Right lung (tissue), 10 donors: ENCODE measurements at places on chromosomes 2 and 18. TPM values are rescaled to one million over a fixed set of nuclear protein-coding genes. Genes with fewer than 3 reads are reported as not detected.

GRCh38 chr2:19158211-19158610 lies 200.2 kb downstream of the OSR1 start:
- no peak for DNase-seq

GRCh38 chr2:68482296-68482820 lies 15.0 kb downstream of the APLF start:
- DNase-seq = no peak

DNA sequence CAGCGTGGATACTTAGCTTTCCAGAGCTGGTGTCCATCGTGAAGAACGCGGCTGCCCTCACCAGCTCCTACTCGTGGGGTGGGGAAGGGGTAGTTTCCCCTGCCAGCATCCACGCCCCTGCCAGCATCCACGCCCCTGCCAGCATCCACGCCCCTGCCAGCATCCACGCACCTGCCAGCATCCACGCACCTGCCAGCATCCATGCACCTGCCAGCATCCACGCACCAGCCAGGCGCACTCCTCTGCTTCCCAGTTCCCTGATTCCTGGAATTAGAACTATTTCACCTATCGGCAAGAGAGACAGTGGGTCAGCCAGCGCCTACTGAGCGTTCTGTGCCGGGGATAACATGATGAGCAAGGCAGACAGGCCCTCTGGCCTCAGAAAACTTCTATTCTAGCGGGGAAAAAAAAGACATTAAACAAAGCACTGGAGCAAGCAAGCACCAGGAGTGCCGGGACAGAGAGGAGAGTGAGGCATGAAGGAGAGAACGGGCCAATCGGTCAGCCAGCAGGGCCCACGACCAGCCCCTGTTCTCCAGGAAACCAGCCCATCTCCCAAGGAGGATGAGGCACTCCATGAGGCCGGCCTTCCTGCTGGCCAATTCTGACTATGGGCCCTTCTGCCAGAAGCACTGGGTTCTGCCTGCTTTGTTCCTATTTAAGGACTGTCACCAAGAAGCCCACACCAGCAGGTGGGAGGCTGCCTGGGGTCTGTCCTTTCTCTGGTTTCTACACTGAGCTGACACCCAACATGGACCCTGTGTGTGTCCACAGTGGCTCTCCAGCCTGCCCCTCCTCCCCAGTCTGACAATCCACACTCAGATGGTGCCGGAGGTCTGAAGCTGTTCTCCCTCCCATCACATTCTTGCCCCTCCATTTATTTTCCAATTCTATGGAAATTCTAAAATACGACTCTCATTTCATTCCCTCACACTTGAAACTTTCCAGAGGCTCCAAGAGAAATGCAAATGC lies 78.4 kb upstream of the SALL3 start:
- DNase-seq = no peak

- no peak for DNase-seq
These were observed 35.5 kb upstream of the ALMS1 start for GRCh38 chr2:73350035-73350691.

DNA sequence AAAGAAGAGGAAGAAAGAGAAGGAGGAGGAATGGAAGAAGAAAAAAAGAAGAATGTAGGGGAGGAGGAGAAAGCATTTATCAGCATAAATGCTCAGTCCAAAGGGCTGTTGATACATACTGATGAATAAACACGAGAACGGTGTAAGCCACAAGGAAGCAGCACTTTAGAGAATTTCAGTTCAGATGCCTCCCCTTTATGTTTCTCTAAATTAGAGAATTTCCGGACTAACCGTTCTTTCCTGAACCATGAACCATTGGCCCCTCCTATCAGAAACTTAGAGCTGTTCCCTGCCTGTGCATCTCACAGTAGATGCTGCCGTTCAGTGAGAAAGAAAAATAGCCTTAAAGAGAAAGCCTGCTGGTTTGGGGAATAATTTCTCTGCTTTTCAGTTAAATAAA lies 49.2 kb upstream of the TUBA3D start:
- DNase-seq = no peak

GRCh38 chr2:231810905-231811304 lies 24.7 kb downstream of the COPS7B start:
- DNase-seq = no peak

The DNAJC5G gene
- polyA plus RNA-seq = not detected

DNA sequence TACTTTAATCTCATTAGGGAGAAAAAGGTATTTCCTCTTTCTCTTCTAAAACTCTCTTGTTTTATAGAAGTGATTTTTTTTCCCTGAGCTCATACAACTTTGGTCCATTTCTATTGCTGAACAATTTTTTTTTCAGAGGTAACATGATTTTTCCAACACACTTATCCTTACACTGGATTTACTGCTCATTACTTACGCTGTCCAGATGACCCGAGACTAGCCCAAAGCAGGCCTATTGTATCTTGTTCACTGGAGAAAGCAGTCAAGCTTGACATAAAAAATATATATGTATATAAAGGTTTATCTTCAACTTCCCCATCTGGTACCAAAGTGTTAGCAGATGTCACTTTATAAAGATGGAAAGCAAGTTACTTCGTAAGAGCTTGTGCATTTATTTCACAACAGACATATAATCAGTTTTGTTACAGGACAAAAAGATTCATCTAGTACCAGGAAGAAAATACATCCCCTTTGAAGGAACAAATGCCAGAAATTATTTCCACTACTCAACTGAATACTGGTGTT lies 70.4 kb upstream of the KIDINS220 start:
- no peak for DNase-seq

- no peak for DNase-seq
These were observed 26.0 kb downstream of the GALNT5 start for GRCh38 chr2:157283468-157283867.

DNA sequence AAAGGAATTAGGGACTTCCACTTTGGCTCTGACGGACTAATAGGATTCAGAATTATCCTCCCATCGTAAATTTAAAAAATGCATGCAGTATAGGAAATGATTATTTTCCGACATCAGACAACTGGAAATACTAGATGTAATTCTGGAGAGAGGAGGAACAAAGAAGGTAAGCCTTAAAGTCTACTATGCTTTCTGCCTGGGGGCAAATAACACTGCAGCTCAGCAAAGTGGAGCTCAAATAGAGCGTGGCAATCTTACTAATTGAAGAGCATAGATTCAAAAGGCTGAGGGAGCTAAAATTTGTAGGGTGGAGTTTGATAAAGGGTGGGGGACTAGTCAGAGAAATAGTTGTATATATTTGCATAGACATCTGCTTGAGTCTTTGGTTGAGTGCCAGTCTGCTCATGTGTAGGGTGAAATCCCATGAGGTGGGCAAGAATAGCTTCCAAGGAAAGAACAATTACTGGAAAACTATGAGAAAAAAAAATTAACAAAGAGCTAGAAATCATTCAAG lies 23.8 kb downstream of the COPS8 start:
- no peak for DNase-seq

DNA sequence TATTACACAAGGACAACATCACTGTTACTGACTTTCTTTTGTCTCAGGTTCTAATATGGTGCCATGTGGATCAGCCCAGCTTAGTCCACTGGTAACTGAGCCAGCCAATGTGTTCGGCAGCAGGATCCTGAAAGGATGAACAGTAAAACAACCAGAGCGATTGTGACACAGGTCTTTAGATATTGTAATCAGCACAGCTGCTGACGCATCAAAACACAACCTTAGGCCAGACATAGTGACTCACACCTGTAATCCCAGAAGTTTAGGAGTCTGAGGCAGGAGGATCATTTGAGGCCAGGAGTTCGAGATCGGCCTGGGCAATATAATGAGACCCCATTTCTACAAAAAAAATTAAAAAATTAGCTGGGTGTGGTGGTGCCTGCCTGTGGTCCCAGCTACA lies 183.4 kb upstream of the CDH20 start:
- DNase-seq = no peak

DNA sequence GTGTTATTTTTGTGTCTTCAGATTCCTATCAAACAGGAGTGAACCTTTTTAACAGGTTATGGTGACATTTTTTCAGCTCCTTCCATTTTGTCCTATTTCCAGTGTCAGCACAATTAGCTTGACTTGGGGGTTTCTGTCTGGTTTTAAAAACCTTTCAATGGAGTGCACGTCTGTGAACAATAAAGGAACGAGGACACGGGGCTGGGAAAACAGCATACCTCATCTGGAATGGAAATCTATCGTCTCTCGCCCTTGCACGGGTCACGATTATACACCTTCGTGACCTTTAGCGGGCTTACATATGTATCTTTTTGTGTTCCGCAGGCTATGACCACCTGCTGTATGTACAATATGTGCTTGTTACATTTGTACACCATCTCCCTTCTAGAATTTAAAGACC lies 2.3 kb upstream of the ZNF532 start:
- DNase-seq = no peak

The HDLBP gene
- polyA plus RNA-seq = 301 TPM

DNA sequence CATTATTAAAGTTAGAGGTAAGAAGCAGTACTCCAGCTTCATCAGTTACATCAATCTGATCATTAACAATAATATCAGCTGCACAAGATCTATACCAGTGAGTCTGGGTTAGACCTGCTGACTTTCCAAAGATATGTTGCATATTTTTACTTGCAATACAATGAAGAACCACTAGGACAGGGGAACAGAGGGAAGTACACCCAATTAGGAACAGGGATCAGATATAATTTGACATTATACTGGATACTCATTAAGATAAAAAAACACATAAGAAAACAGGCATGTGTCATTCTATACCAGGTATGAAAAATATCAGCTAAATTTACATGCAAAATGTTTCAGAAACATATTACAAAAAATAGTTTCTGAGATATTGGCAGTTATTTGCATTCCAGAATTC lies 995.1 kb upstream of the DDX18 start:
- no peak for DNase-seq

DNA sequence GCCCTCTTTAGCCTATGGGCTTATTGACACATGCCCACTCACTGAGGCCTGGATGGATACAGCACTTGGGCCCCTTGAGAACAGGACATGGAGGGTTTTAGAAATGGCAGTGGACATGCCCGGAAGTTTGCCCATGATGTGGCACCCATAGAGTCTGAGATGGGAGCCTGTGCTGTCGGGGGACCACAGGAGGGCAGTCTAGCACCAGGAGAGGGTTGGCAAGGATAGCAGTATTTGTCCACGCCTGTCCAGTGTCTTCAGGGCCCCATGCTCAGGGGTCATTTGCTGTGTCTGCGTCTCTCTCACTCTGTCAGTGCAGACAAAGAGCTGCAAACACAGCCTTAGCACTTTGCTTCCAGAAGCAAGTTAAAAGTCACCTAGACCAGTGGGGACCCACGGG lies 48.7 kb downstream of the IL1RL2 start:
- DNase-seq = no peak

The C1QL2 gene
- polyA plus RNA-seq = not detected

The SLC39A6 gene
- 62.4 TPM for polyA plus RNA-seq

DNA sequence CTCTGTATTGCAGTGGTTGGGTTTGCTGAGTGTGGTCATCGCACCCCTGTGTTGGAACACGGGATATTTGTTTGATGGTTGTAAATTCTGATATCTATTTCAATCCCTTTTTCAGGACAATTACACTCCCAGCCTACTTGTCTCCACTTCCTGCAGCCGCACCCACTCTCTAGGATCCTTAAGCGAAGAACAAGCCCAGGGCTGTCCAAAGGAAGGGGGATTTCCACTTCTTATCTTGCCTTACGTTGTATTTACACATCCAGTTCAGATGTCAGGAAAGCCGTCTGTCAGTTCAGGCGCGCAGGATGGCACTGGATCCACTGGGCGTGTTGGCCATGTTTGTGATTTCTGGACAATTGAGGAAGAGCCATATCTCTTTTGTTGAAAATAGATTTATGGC lies 834.5 kb upstream of the SALL3 start:
- DNase-seq = no peak

- DNase-seq = no peak
These were observed 45.0 kb upstream of the TCF4 start for GRCh38 chr18:55633032-55633431.

GRCh38 chr2:230770804-230771203 lies 58.2 kb downstream of the CAB39 start:
- no peak for DNase-seq

DNA sequence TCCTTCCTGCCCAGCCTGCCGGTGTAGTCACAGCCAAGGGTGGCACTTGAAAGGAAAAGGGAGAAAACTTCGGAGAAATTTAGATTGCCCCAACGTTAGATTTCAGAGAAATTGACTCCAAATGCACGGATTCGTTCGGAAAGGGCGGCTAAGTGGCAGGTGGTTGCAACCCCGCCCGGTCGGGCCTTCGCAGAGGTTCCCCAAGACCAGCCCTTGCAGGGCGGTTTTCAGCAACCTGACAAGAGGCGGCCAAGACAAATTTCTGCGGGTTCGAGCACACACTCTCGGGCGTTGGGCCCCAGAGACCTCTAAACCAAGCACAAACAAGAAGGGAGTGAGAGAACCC lies 4.8 kb downstream of the ONECUT2 start:
- DNase-seq = no peak

DNA sequence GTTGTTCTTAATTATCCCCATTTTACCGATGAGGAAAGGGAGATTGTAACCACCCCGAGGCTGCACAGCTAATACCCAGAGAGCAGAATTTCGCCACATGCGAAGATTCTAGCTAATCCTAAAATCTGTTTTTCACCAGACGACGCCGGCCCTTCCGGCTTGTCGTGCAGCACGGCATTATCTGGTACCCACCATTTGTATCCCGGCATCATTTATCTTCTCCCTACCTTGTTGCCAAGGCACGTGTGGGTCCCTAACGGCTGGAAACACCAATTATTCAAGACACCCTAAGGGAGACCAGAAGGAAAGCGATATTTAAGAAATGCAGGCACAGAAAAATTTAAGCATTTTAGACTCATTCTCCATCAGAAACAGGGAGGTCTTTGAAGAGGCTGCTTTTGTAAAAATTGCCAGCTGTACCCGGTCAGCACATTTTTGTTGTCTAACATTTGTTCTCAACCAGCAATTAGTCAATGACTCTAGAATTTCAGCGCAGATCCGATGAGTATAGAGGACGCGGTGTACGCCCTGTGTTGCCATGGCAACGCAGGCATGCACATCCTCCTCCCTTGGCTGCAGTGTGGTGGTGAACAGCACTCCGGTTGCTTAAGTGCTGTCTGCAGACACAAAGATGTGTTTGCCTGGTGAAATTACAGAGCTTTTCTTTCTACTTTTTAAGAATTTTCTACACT lies 111.6 kb downstream of the AGAP1 start:
- DNase-seq = peak; percentile 70

DNA sequence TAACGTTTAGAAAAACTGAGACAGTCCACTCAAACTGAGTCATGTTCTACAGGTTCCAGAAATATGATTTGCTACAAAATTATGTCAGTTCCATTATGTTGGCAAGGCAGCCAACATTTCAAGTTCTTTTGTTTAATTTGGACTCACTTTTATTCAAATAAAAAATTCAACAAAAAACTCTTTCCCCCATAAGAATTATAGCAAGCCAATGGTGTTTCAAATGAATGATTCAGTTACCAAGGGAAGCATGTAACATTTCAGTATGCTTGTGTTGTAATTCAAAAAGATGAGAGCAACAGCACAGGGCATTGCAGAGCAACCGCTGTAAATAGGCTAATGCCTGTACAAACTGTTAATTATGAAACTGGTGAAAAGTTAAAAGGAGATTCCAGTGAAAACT lies 140.8 kb downstream of the FIGN start:
- DNase-seq = no peak

The DAW1 gene
- polyA plus RNA-seq = 4.9 TPM

GRCh38 chr2:212157012-212157411 lies 381.6 kb downstream of the ERBB4 start:
- DNase-seq = no peak
